AG09319 (cell line): ENCODE measurements at places on chromosomes 3 and 15.

GRCh38 chr3:64039981-64040733 is 16.9 kb upstream of the PSMD6 start:
- no peak for DNase-seq

DNA sequence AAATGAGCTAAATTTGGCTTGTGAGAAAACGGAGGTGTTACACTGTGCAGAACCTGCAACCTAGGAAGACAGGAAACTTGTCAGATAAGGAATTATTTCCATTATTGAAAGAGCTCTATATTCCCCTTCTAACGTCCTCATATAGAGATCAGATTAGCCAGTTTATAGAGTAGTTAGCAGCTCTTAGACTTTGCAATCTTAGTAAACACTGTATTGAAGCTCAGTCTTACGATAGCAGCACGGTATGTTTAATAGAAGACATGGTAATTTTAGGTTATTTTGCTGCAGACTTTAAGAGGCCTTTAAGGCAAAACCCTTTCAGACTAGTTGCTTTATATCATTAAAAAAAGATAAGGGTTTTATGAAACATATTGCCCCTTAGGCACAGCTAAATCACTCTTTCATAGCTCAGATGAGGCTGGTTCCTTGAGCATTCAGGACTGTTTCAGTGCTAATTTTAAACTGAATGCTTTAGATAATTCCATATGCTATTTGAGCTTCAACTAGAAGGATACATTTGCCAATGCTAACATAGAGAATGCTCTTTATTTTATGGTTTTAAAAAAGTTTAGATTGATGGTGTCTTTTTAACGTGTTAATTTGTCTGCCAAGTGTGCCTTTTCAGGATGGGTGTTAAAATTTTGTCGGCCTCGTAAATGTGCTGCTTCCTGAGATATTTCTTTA is 234.3 kb downstream of the PYDC2 start:
- no peak for DNase-seq

DNA sequence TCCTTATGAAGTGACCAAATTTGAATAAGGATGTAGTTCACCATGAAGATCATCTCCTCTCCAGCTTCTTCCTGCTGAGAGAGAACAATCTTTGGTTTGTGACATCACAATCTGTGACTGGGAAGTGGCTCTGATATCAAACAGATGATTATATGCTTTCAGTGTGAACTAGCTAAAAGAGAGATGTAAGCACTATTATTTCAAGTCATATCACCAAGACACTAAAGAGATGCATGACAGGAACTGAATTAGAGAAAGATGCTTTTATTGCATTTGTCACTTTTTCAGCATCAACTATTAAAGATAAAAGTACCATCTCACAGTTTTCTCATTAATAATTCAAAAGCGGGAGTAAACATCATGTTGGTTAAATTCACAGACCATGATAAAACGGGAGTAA is 3.5 kb downstream of the CHRM5 start:
- no peak for DNase-seq

- peak; percentile 16 for DNase-seq
Measured at GRCh38 chr3:179069762-179070390, 1.7 kb downstream of the ZMAT3 start.

DNA sequence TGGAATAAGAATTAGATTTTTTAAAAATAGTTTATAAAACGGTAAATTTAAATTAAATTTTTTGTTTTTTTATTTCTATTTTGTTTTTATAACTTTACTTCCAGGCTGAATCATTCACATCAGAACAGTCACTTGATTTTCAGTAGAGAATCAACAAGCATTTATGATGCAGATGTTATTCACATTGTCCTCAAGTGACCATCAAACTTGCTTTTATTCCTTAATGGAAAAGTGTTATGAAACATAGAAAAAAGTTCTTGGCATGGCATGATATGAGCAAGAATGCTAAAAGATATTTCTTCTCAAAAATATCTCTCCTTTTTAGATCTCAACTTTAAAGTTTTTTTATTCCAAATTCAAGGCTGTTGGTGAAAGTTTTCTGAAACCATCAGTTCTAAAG is 70.9 kb upstream of the TGFBR2 start:
- no peak for DNase-seq

GRCh38 chr3:57019057-57019456 is 41.4 kb upstream of the SPATA12 start:
- DNase-seq, result no peak

- no peak for DNase-seq
Measured at GRCh38 chr15:63019511-63020109, 22.9 kb upstream of the TPM1 start.

GRCh38 chr3:109921509-109921908 is 584.2 kb upstream of the DPPA4 start:
- DNase-seq, result no peak

DNA sequence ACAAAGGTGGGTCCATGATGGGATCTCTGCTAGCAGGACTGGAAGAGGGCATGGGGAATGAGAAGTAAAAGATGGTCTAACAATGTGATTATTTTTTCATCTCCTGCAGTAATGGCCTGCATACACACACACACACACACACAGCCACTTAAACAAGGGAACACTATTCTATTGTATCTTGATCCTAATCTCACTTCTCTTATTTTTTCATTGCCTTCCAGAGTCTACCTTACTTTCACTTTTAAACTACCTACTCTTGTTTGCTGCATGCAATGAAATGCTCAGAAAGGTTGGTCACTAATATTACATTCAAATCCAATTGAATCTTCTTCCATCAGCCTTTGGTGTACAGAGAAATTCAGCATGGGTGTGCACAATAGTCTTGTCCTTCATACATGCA is 853.8 kb downstream of the IGSF11 start:
- no peak for DNase-seq

- DNase-seq, result no peak
Measured at GRCh38 chr3:36416599-36416998, 36.3 kb downstream of the STAC start.

- no peak for DNase-seq
Measured at GRCh38 chr3:160755776-160756304, at the start of gene PPM1L. PPM1L (plus strand) TSS chr3:160756231.

GRCh38 chr15:49898097-49898496 is 220.9 kb downstream of the ATP8B4 start:
- no peak for DNase-seq

GRCh38 chr3:42590989-42591756 is 513 bp downstream of the SS18L2 start:
- no peak for DNase-seq

GRCh38 chr15:63059573-63060216 is 17.1 kb downstream of the TPM1 start:
- no peak for DNase-seq

DNA sequence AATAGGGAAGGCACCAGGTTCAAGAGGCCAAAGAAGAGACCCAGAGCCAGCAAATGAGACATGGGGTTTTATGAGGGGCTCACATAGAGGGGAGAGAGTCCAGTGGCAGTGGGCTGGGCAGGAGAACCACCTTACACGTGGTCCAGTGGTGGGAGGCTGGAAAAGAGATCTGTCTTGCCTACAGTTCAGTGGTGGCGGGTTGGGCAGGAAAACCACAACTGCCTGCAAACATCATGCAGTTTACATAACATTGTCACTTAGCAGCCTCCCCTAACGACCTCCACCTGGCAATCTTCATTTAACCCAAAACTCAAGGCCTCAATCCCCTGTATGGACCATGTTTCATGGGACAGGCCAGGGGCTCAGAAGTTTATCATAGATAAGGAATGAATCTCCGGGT is 29.1 kb downstream of the CRYGS start:
- no peak for DNase-seq

- DNase-seq, result peak; percentile 78
Measured at GRCh38 chr3:195102609-195103467, 168.1 kb downstream of the XXYLT1 start.

DNA sequence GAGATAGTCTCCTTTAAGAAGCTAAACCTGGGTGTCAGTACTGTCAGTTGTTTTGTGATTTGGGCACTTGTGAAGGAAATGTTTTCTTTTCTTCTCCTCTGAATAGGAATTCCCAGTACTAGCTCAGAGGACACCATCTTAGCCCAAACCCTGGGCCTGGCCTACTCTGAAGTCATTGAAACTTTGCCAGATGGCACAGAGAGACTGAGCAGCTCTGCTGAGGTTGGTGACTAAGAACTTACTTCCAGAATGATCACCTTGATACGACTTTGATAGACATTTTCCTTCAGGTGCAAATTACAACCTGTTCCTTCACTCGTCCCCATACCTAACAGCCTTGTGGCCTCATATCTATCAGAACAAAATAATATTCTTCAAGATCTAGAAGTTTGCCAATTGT is 100.2 kb downstream of the LARS2 start:
- DNase-seq, result no peak

DNA sequence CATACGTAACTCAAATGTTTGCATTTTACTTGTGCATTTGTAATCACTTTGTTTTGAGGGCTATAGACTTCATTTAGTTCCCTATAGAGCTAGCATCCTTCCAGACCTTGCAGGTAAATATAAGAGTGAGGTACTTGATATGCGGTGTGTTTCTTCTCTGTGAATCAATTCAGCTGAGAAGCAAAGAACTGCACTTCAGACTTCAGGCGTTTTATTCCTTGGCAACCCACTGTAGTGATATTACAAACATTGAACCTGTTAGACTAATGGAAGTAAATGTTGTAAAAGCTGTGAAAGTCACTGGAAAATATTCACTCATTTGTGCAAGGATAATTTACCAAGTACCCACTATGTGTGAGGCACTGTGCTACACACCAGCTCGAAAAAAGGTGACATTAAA is 94.1 kb upstream of the CHL1 start:
- DNase-seq, result no peak
